SK-N-MC (cell line): ENCODE measurements at places on chromosomes 16 and 17.

DNA sequence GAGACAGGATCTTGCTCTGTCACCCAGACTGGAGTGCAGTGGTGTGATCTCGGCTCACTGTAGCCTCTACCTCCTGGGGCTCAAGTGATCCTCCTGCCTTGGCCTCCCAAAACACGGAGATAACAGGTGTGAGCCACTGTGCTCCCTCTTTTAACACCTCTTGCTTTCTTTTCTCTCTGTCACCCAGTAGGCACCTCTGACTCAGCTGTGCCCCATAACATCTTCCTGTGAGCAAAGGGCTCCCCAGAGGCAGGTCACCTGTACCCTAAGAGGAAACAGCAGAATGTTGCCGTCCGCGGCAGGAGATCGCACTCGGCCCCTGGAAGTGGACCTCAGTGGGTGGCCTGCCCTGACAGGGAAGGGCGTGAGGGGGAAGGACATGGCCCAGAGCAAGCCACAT lies 918 bp upstream of the NLRC3 start:
- DNase-seq: no peak

GRCh38 chr16:68704232-68704867 lies 32.7 kb upstream of the CDH1 start:
- no peak for DNase-seq

GRCh38 chr17:63929860-63930766 lies 2.0 kb downstream of the CD79B start:
- no peak for DNase-seq

DNA sequence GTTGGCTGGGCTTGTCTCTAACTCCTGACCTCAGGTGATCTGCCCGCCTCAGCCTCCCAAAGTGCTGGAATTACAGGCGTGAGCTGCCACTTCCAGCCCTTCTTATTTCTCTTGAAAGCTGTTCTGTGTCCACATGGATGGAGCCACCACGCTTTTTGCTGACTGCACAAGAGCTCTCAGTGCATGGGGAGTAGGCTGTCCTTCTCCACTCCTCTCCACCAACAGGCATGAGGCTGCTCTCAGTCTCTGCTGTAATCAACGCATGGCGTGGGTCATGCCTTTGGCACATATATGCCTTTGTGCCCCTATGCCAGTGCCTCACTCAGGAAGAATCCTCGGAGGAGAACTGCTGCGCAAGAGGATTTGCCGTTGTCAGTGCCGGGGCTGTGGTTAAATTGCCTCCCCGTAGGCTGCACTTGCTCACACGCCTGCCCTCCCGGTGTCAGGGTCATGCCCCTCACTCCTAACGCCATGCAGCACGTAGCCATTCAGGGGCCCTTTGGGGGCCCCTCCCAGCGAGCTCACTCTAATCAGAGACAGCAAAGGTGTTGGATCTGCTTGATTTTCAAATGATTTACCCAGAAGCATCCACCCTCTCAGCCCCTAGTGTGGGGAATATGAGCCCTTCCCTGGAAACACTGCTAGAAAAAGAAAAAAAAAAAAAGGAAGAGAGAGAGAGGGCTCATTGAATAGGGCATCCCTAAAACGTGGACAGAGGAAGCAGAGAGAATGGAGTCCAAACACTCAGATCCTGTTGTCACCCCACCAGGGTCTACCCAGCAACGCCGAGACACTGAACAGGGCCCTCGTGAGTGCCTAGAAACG lies 47.5 kb upstream of the ZCCHC14 start:
- DNase-seq: no peak

DNA sequence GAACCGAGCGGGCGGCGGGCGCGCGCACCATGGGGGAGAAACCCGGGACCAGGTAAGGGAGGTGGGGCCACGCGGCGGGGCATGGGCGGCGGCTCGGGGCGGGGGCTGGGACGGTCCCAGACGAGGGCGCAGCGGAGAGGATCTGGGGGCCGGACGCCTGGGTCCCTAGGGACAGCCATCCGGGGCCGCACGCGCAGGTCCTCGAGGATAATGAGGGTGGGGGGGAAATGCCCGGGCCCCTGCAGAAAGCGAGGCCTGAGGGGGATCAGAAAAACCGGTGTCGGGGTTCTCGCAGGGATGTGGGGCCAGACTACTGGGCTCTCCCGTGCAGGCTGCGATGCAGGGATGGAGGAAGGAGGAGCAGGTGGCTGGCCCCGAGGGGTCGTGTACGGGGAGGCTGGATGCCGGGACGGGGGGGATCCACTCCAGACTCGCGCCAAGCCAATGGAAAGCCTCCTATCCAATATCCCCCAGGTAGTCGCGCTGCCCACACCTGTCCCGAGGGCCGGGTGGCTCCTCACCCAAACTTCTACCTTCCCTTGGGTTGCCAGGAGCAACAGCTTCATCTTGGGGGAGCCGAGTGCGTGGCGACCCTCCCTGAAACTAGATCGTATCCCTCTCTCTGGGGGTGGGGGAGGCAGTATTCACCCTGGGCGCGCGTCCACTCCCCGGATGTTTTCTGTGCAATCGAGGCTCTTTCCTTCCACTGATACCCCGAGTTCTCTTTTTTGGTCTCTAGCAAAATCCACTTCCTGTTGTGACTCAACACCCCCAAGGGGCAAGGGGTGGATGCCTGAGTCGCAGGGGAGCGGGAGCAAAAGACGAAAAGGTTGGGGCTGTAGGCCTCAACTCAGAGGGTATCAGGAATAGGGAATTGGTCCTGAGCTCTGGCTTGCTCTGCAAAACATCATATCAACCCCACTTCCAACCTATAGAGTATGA lies 532 bp downstream of the ARRB2 start:
- DNase-seq: no peak

DNA sequence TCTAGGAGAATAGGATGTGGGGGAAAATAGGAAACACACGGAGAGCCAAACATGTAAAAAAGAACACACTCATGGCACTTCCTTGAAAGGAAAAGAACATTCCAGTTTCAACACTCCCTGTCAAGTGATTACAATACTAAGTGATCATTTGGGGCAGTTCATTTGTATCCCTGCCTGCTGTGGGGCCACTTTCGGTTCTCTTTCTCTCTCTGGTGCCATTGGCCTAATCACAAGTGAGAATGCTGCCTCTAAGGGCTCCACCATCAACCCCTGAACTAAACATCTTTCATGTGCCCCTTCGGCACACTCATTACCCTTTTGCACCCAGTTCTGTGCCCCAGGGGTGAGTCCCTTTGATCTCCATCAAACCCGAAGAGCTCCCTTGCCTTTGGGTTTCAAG lies 197.3 kb downstream of the CEP112 start:
- no peak for DNase-seq

- no peak for DNase-seq
These were observed 14.5 kb upstream of the PPM1E start for GRCh38 chr17:58741121-58741625.
